ENCODE measurements at places on chromosomes 11 and 22.
A peak's percentile ranks its signal among the peaks of the same experiment; 100 is the strongest.

- no peak for DNase-seq
These were observed 153.3 kb downstream of the DSCAML1 start for GRCh38 chr11:117643606-117644300.

DNA sequence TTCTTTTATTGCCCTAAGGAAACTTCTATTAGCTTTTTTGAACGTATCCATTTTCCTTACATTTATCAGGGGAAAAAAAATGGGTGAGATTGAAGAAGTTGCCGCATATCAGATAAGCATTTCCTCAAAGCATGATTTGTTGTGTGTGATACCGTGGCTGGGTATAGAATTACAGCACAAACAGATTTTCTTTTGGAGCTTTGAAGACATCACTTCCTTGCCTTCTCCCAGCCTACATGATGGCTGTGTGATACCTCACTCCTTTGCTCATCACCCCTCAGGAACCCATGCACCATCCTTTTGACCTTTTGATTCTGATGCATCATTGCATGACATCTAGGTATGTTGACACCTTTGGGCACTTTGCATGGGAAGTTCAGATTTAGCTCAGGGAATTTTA is 1155.3 kb downstream of the BRD1 start:
- DNase-seq, result no peak

- no peak for DNase-seq
These were observed 2.9 kb upstream of the ASCL2 start for GRCh38 chr11:2273311-2273710.

DNA sequence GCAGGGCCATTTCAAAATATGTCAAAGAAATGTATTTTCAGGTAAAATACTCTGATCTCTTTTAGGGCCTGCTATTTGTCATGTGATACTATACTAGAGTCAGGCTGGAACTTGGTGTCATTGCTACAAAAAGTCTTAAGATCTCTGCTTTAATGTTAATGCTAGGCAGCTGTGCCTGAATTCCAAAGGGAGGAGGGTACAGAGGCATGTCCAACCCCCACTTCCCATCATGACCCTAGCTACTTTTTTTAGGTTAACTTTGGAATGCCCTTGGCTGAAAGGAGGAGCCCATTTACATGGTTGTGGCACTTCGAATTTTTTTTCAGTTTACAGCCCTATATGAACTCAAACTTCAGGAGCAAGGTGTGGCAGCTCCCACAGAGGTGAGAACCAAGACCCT is 58.1 kb downstream of the OSBP2 start:
- no peak for DNase-seq

DNA sequence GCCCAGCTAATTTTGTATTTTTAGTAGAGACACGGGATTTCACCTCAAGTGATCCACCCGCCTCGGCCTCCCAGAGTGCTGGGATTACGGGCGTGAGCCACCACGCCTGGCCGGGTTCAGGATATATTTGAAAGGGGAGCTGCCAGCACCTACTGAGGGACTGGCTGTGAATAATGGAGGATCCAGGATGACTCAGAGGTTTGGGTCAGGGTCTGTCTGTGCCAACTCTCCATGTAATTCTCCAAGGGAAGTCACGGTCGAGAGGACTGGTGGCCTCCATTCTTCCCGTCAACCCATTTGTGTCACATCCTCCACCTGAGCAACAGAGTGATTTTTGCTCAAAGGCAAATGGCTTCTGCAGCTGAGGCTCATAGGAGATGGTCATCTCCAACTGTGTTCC is 3.6 kb upstream of the ARRB1 start:
- DNase-seq, result no peak

GRCh38 chr11:63931876-63932275 is 6.9 kb upstream of the NAA40 start:
- no peak for DNase-seq

DNA sequence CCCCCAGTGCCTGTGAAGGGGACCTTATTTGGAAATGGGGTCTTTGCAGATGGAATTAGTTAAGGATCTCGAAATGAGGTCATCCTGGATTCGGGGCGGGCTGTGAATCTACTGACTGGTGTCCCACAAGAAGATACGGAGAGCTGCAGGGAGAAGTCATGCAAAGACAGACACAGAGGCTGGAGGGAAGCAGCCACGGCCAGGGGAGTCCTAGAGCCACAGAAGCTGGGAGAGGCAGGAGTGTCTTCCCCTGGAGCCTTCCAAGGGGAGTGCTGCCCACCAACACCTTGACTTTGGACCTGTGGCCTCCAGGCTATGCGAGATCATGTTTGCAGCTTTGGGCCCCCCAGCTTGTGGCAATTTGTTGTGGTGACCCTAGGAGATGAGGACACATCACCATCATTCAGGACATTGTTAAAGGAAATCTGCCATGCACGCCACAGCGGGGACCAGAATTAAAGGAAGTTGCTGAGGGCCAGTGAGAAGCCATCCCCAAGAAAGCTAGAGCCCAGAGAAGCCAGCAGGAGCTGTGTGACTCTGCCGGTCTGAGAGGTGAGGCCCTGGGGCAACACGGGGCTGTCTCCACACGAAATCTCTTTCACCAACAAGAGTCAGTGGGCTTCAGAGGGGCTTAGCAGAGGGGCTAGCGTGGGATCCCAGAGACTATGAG is 434.7 kb downstream of the BRD1 start:
- no peak for DNase-seq

GRCh38 chr11:74579577-74580270 is 12.7 kb upstream of the POLD3 start:
- no peak for DNase-seq

- DNase-seq, result peak; percentile 68
These were observed 39.4 kb downstream of the SHANK2 start for GRCh38 chr11:71212871-71213559.

- DNase-seq, result peak; percentile 27
These were observed 45.1 kb upstream of the LMO2 start for GRCh38 chr11:33936725-33937604.

DNA sequence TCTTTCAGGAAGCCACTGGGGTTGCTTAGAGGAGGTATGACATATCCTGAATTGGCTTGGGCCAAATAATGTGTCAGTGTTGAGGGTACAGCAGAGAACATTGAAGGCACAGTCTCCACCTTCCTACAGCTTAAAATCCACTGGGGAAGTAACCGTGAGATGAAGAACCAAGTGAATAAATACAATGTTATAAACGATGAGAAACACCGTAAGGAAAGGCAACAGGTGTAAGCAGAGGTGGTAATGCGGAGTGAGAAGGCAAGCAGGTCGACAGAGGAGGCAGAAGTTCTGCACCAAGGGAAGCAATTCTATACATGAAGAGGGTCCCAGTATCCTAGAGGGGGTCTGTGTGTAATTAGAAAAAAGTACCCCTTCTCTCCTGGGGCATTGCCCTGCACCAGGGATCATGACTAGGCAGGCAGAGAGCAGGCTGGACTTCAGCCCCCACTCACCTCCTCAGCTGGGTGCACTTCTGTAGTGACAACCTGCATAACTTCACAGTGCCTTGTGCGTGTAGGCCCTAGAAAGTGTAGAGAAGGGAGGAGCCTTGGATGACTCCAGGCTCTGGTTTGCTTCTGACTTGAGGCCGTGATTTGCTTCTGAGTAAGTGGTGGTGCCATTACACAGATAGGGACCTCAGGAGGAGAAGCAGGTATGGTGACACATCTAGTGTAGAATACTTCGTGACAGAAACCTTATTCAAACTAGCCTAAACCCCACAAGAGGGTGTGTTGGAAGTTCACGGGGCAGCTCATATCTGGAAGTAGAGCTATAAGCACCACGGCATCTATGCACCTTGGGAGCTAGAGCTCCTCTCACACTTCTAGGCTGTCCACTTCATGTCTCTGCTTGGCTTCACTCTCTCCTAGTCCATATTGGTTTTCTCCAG is 4.9 kb downstream of the MYOD1 start:
- DNase-seq, result no peak

GRCh38 chr22:49884503-49885260 is 31.0 kb downstream of the ZBED4 start:
- no peak for DNase-seq

DNA sequence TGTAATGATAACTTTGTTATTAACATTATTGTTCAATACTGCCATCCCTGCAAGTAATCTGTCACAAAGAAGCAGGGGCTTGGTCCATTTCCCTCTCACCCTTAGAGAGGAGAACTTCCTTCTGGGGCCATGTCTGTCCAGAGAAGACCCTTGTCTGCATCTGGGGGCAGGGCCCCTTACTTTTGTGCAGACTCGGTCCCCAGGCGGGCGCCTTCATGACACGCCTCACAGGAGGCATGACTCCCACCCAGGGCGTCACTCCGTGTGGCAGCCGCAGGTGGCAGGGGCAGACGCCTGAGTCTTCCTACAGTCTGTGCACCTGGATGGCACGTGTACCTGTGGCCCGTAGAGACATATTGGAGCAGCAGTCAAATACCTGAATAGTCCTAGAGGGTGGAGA is 21.8 kb upstream of the B3GAT1 start:
- DNase-seq, result no peak

GRCh38 chr22:25176175-25176574 is 23.5 kb upstream of the CRYBB3 start:
- DNase-seq, result no peak

GRCh38 chr11:103619480-103619879 is 417.0 kb upstream of the DDI1 start:
- no peak for DNase-seq

DNA sequence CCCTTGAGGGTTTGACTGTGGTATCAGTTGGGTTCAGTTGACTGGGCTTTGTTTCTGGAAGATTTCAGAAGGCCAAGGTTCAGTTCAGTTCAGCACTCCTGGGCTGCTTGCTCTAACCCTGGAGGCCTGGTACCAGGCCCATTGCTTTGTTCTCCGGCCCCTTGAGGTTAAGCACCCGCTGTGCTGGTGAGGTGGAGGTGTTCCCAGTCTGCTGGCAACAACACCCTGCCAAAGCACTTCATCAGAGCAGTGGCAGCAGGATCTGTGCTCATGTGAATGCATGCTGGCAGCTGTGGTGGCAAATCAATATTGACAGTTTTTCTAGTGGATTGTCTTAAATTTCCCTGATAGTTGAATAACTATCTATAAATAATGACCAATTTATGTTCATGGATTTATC is 3.8 kb upstream of the SCGB1D1 start:
- DNase-seq, result no peak

DNA sequence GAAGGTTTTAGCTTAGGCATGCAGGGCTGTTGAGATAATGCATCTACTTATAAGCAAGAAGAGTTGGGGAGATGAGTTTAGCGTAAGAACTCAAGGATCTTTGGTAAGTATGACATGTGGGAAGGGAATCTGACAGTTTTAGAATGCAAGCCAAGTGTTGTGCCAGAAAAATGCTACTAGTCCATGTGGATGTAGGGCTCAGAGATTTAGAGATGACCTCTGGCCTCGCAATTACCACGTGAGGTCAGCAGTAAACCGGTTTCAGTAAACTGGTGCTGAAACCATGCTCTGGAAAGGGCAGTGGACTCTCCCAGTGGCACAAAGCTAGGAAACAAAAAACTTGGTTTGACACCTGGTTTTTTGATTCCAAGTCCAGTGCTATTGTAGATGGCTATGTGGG is 18.9 kb downstream of the MRPL16 start:
- no peak for DNase-seq

GRCh38 chr11:27719546-27719925 is 19.3 kb upstream of the BDNF start:
- no peak for DNase-seq

DNA sequence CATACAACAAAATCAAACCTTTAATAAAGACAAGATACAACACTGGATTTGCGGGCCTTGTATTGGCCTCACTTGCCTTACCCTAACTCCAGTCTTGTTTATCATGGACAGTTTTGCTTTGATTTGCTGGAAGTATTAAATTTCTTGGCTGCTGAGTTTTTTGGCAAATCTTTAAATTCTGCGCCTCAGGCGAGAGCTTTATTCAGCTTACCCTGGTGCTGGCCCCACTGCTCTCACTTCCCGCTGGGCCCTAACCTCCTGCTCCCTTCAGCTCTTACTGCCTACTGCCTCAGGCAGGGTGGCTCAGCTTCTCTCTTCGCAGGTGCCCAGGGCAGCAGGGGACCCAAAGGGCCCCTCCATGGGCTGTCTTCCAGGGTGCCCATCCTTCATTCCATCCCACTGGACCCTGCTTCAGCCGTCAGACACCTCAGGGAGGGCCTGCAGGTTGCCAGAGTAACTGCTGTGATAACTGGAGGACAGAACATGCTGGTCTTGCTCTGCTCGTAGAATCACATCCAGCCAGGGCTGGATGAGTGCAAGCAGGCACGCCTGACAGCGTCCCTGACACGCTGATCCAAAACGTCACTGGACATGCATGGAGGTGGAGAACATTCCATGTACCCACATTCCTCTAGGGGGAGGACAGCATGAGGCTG is 45.7 kb upstream of the TUB start:
- no peak for DNase-seq

- no peak for DNase-seq
These were observed 182.9 kb upstream of the NCAM1 start for GRCh38 chr11:112778091-112778876.

DNA sequence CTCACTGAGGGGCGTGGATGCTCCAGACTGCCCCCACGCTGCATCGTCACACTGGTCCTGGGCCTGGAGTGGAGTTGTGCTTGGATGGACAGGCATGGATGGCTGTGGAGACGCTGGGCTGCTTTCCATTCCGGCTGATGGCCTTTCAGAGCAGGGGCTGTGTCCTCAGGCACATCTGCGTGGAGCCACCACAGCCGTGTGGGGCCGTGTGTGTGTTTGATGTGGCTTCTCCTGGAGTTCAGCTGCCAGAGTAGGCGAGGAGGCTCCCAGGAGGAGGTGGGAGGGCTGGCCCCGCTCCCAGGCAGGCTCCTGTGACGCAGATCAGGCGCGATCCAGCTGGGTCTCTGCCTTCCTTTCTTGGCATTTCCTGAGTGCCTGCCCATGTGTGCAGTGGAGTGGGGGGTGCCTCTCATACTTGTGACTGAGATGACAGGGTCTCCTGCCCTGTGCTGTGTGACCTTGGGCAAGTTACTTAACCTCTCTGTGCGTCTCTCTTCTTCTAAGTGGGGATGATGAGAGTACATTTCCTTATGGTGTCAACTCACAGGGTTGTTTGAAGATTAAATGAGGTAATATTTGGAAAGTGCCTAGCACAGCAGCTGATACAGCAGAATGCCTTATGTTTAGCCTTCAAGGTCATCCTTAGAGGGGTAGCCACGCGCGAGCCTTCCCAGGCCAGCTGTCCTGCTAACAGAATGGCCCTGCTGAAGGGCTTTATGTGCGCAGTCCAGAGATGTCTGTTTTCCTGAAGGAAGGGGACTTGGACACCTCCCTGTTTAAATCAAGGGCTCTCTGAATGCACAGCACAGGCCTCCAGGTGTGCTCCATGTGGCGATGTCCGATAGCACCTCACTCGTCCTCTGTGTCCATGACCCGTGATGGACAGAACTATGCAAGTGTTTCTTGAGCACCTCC is 33.5 kb downstream of the GLB1L2 start:
- DNase-seq, result no peak

Measured in AG08396 (cell line).